ENCODE measurements at places on chromosomes 2 and 18.

- DNase-seq: no peak
Measured at GRCh38 chr2:236538242-236538641, 31.4 kb upstream of the ACKR3 start.

GRCh38 chr2:170843656-170844055 is 27.0 kb downstream of the GAD1 start:
- no peak for DNase-seq

- DNase-seq: no peak
Measured at GRCh38 chr18:25345081-25345866, 6.7 kb downstream of the ZNF521 start.

DNA sequence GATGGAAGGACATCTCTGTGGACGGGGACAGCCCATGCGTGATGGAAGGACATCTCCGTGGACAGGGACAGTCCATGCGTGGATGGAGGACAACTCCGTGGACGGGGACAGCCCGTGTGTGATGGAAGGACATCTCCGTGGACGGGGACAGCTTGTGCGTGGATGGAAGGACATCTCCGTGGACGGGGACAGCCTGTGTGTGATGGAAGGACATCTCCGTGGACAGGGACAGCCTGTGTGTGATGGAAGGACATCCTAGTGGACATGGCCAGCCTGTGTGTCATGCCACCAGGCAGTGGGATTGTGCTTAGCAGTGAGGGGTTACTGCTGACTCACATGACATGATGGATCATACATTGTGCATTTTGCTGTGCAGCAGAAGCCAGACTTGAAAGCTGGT is 30.0 kb upstream of the NFATC1 start:
- DNase-seq: no peak

DNA sequence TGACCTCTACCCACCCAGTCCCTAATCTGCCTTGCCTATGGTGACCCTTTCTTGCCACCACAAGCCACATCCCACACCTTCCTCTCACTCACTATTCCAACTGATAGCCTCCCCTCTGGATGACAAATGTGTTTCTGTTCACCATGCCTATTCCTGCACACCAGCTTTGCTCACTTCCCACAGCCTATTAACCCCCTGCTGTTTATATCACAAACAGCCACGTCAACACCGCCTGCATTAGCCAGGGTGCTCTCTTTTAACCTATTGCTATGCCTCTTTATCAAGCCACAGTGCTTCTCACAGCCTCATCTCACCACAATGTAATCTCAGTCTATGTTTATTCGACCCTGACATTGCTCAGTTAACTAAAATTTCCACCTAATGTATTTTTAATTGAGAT is 271.8 kb downstream of the SUCLG1 start:
- no peak for DNase-seq

- DNase-seq: no peak
Measured at GRCh38 chr2:158112992-158113391, 11.3 kb downstream of the UPP2 start.

DNA sequence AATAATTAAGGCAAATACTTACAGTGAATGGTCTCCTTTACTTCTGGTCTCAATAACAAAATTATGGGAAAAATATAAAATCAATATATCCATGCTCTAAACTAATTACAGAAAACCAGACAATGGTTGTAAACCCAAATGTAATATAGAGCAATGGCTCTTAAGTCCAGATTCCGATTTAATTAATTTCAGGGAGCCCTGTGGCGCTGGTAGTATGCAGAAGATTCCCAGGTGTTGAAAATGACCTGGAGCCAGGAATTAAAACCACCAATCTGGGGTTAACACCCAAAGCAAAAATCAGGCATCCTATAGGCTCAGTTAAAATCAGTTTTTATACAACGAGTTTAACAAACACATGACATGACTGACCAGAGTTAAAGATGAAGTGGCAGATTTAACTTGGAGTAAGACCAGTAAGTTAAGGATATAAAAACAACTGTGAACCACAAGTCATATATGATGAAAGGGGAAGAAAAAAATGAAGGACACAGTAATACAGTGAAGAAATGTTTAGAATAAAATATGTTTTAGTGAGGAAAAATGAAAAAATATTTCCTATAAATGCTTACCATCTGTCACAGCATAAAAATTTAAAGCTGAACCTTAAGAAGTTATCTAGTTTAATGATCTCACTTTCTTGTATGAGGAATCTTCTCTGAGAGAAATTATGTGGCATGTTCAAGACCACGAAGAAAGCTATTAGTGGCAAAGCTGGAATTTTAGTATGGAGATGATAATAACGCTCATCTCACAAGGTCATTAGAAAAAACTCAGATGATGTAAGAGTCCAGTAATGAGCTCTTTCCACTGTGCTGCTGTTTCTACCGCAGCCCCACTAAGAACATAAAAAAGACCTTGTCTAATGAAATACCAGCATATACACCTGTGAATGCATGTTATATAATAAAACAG is 45.8 kb upstream of the FLACC1 start:
- DNase-seq: no peak

DNA sequence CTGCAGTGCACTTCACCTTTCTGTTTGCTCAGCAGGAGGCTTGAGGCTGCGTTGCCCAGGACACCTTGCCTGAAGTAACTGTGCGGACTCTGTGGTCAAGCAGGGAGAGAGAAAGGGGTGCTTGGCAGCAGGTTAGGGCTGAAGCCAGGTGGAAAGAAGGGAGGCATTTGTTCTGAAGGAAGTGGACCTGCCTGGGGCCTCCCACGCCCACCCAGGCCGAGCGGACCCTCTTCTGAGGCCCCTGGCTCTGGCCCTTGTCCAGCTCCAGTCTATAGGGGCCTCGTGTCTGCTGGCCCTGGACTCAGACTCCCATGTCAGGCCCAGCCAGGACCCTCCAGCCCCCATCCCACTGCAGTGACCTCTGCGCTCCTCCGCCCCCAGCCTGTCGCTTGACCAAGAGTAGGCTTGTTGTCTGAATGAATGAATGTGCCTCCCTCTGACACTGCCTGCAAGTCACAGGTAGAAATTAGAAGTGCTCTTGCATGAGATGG is 2.5 kb downstream of the SNED1 start:
- DNase-seq: no peak

DNA sequence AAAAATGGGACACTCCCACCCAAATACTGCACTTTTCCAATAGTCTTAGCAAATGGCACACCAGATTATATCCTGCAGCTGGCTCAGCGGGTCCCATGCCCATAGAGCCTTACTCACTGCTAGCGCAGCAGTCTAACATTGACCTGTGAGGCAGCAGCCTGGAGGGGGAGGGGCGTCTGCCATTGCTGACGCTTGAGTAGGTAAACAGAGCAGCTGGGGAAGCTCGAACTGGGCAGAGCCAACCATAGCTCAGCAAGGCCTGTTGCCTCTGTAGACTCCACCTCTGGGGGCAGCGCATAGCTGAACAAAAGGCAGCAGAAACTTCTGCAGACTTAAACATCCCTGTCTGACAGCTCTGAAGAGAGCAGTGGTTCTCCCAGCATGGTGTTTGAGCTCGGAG is 110.4 kb downstream of the CTIF start:
- no peak for DNase-seq

DNA sequence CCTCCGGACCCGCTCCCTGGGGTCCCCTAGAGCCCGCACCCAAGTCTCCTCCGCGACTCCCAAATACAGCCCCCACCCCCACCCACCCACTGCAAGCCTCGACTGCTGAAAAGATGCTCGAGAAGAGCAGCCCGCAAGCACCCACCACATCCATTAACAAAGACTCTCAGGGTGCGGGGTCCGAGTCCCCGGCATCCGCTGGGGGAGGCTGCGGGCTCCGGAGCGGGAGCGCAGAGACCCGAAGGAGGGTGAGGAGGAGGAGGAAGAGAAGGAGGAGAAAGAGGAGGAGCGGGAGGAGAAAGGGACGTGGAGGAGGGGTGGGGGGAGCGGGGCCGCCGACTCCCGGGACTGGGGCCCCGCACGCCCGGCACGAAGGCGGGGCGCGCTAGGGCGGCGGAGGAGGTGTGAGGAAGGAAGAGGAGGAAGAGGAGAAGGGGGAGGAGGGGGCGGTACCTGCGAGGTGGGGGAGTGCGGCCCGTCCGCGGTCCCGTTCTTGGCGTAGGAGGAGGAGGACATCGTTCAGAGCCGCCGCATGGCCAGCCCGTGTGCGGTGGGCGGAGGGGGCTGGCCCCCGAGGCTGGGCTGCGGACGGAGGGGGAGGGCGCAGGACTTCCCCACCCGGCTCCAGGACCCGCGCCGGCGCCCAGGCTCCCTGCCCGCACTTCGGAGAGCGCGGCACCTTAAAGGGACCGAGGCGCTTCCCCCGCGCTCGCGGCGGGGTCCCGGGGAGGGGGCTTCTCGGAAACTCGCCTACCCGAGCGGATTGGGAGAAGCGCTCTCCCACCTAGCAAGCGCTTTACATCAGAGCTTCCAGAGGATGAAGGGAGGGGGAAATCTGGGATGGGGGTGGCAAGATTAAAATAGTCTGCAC is at the start of gene CACNB4:
Gene CACNB4 (minus strand): TSS at position 549 of the 871 bp plus-strand sequence.
- no peak for DNase-seq

GRCh38 chr2:39228413-39229209 is 15.2 kb downstream of the CDKL4 start:
- DNase-seq: no peak

DNA sequence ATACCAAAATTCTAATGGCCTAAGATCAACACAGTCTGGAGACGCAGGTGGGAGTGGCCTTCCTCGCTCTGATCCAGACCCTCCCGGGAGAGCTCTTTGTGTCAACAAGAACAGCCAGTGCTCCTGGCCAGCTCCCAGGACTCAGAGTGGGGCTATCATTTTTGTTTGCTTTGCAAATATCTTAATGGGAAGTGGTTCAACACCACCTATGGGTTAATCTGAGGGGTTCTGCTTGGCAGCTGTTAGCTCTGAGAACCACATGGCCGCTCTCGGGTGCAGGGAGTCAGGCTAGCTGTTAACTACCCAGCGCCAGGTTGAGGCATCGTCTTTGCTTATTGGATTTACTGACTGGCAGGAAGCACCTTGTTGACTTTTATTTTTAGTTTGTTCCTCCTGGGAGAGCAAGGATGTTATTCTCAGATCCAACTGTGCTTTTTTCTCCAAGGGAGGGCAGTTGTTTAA is 184.8 kb upstream of the SP5 start:
- no peak for DNase-seq

DNA sequence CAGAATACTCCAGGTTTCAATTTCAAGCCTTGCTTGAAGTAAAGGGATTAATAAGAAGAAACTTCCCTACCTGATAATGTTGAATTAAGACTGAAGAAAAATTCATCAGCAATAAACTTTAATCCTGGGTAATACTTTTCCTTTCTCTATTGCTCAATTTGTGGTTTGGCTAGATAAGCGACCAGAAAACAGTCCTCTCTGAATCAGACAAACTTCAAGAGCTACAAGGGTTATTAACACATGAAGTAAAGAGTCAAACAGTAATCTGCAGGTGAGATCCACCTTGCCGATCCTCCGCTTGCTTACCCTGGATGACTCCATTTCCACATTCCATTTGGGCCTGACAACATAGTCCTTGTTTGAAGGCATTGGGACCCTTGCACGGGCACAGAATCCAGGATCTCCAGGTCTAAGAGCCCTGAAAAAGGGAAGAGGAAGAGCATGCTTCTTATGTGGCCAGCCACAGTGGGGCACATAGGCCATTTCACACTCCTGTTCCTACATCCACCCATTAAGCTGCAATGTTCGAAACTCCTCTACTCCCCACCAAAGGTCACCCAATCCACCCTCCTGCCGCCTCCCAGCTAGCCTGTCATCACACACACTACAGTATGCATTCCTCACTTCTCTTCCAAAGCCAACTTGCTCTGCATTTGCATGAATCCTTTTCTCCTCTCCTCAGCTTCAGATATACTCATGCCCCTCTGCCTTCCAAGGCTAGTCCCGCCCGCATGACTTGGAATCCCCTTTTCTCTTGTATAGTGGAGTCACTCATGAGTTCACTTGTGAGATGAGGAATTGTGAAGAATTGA is 39.8 kb downstream of the IWS1 start:
- no peak for DNase-seq

- no peak for DNase-seq
Measured at GRCh38 chr18:1078301-1078700, 173.6 kb downstream of the ADCYAP1 start.

DNA sequence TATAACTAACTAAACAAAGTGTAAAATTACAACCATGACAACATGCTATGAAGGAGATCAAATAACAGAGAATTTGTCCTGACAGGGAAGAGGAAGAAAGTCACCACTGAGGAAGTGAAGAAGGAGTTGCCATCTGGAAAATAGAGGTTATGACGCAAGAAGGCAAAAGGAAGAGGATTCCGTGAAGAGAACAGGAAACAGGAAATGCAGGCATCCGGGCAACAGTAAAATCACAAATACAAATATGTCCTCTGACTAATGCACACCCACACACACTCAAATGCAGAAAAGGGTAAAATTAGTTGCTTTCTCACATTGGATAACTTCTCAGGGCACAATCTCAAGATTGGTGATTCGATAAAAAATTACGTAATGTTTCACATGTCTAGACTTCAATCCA is 278.4 kb downstream of the TMX3 start:
- no peak for DNase-seq

DNA sequence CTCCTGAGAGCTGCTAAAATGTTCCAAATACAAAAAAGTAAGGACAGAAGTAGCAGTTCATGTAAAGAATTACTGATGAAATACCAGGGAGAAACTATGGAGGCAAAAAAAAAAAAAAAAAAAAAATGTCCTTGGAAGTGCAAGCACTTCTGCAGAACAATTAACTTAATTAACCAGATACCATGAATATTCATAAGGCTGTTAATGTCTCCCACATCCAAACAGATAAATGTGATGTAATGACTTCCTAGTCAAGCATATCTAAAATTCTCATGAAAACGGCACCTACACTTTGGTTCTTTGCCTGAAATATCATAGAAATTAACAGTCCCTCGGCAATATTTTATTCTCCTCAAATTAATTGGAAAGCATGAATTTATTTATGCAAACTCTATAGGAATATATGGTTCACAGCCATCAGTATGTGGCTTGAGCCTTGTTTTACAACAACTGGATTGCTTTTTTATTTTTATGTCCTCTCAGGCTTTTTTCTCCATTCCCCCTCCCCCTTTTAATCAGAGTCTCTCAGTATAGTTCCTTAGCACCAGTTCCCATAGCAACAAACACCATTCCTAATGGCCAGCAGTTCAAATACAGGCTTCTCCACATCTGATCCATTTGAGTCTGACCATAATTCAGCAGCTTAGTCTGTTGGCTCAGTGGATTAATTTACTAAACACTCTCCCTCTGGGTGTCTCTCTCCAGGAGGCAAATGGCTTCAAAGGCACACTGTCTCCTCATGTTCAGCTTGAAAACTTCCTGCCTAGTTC is 97.1 kb downstream of the ITGA4 start:
- DNase-seq: no peak

- no peak for DNase-seq
Measured at GRCh38 chr18:10157706-10158105, 243.9 kb downstream of the VAPA start.
